ENCODE measurements at places on chromosomes 2 and 18.

DNA sequence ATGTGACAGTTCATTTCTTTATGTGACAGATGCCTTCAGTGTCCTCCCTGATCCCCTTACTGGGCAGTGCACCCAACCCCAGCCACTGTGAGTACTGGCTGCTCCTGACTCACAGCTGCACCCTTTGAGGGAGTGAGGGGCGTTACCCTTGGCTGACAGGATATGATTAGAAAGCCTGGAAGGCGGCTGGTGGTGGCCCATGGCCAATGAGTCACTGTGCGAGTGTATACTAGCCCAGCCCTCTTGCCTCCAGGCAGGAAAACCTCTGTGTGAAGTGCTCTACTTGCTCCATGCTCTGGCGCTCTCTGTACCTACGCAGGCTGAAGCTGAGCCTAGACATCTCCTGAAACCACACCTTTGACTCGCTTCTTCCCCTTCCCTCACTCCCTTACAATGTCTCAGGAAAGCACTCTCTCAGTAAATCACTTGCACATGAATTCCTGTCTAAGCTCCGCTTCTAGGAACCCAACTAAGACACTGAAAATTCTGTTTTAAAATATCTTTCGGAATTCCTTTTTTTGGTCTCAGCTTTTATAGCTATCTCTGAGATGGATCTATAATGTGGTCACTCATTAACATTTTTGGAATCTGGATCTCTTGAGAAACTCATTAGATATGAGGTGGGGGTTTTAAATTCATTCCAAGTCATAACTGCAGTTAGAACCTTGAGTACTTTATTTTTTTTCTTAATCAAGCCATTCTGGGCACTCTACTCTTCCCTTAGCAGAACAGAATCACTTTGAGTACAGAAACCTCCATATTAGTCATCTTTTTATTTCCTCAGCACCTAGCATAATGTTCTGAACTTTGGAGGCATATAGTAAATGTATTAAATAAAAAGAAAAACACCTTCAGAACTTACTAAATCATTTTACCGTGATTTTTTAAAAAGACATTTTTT lies 25.3 kb upstream of the STAM2 start:
- peak; percentile 17 for DNase-seq

DNA sequence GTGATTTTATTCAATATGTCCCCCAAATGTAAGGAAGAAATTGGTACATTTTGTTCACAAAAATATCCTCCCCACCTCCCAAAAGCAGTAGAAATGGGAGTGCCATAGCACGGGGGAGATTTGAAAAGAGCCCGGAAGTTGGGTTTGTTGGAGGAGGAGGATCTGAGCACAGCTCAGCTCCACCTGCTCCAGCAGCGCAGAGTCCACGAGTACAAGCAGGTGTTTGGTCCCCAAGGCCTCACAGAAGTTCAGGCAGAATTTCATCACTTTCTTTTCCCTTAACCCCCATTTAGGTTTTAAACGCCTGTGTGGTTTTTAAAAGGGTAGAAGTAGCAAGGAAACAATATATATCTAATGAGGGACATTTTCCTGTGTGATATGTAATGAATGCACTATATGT lies 56.0 kb downstream of the TRAPPC12 start:
- no peak for DNase-seq

DNA sequence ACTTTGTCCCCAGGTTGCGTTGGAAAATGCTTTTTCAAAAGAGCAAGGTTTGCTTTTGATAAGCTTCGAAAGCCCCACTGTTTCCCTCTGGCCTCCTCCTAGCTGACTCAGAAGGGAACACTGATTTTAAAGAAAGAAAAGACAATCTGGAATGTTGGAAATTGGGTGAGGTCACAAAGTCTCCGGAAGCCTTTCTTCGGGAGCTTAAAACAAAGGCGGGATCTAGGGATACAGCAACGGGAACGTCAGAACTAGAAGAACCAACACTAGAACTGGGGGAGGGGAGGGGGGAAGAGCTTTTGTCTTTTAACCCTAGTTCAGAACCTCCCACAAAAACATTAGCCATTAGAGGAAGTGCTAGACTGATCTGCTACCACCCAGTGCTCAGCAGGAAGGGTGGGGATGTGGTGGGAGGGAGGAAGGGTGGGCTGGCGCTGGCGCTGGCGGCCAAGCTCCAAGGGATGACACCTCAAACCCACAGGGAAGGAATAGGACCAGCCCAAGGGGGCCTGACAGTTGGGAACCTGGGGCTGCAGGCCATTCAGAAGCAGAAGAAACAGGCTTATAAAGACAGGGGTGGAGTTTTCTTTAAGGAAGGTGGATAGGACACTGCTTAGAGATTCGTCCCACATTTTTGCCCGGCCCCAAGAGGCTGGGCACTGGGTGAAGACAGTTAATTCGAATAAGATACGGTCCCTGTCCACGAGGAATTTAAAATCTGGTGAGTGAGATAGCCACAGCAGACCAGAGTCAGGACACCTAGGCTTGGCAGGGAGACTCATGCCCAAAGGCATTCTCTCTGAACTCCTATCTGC lies 1.7 kb downstream of the TMSB10 start:
- peak; percentile 69 for DNase-seq

DNA sequence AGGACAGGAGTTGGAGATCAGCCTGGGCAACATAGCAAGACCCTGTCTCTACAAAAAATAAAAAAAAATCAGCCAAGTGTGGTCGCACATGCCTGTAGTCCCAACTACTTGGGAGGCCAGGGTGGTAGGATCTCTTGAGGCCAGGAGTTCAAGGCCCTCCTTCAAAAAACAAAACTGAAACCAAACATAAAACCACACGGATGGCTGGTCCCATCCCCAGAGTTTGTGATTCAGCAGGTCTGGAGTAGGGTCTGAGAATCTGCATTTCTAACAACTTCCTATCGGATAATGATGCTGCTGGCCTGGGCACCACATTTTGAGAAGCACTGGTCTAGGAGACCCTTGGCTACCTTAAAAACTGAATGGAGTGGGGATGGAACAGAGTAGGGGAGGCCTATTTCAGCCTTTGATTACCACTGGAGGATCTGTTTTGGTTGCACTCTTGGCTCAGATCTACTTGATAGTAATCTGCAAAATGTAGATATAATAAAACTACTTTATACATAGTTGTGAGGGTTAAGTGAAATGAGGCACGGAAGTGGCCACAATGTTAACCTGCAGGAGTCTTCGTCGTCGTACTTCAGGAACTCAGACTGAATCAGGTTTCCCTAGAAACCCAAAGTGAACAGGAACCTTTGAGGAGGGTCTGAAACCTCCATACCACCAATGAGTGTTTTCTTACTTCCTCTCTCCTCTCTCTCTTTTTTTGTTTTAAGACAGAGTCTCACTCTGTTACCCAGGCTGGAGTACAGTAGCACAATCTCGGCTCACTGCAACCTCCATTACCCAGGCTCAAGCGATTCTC lies 25.5 kb upstream of the NFE2L2 start:
- no peak for DNase-seq

GRCh38 chr18:41553716-41554115 lies 401.3 kb upstream of the PIK3C3 start:
- DNase-seq = no peak

DNA sequence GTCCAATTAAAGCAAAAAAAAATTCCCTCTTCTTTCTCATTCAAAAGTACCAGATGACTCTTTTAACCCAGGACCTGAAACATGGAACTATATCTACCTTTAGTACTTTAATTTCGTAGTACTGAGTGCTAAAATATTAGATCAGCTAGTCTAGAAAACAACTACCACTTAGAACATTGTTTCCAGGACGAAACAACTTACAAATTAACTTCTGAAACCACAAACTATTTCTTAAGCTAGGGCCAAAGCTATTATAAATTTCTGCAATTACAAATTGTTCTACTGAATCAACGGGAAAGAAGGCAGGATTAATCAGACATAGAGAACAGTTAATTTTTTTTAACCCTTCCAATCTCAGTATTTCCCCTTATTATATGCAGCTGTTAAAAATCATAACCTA lies 39.9 kb downstream of the DARS1 start:
- no peak for DNase-seq

DNA sequence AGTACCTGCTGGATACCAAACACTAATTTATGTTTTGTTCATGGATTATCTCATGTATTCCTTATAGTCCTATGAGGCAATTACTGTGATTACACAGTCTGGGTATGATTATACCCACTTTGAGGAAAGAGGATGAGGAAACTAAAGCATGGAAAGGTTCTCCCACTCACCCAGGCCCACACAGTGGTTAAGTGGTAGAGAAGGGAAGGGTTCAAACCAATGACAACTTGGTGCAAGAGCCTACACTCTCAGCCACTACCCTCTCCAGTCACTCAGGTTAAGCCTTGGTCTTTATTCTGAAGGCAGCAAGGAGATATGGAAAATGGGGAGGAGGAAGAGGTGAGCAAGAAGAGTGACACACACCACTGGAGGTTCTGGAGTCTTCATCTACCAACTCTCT lies 64.5 kb upstream of the PPP1CB start:
- DNase-seq = no peak

DNA sequence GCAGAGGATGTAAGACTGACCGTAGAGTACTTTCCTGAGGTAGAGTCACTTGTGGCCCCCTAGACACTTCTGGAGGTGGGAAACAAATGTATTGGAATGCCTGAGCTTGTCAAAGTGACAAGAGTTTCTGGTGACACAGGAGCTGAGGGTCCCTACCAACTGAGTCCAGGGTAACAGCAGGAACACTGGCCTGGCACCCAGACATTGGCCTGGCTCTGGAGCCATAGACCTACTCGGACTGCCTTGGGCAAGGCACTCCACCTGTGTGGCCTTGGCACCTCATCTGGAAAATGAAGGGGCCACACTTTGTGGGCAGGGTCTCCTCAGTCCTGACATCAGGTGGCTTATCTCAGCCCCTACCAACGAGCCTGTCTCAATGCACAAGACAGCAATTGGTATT lies 398.2 kb upstream of the CELF4 start:
- no peak for DNase-seq

DNA sequence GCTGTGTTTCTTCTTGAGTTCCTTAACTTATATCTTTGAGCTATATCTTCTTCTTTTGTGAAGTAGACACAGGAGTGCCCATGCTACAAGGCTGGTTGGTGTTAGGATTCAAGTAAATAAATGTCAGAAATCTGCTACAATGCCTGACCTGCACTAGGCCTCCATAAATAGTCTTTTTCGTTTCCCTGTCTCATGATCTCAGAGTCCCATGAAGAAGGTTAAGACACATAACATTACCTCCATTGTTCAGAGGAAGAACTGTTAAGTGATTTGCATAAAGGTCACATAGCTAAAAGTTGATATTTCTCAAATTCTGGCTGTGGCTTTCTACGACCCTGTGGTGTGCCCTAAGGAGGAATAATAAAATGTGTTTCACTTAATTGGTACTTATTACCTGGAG lies 228.4 kb downstream of the KCNS3 start:
- DNase-seq = no peak

DNA sequence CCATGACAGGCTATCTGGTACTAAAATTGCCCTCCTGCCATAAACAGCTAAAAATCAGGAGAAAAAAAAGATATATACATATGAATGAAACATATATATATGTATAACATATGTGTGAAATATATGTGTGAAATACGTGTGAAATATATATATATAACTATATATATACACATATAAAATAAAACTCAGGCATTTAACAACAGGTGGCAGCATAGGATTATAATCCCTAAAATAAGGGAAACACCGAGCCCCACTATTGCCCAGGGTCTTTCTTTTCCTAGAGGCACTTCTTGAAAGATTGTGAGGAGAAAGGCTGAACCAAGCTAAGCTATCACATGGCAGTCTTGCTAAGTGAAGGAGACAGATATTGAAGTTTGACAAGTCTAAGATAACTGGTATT lies 65.9 kb upstream of the CYTIP start:
- no peak for DNase-seq

- DNase-seq = no peak
Measured at GRCh38 chr18:63249771-63250170, 69.8 kb downstream of the BCL2 start.

DNA sequence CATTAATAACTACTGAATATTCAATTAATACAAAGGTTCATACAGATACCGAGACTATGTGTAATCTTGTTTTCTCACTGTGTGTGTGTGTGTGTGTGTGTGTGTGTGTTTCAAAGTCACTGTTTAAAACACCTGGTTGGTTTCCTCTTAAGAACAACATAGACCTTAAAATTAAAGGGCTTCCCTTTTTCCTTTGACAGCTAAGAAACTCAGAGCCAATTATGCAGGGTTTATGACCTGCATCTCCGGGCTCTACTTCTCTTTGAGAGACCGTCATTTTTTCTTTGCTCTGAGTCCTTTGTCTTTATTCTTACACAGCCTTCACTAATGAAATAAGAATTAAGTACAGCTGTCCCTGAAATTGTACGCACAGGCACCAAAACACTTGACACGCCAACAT lies 145.6 kb downstream of the HDAC4 start:
- DNase-seq = no peak

DNA sequence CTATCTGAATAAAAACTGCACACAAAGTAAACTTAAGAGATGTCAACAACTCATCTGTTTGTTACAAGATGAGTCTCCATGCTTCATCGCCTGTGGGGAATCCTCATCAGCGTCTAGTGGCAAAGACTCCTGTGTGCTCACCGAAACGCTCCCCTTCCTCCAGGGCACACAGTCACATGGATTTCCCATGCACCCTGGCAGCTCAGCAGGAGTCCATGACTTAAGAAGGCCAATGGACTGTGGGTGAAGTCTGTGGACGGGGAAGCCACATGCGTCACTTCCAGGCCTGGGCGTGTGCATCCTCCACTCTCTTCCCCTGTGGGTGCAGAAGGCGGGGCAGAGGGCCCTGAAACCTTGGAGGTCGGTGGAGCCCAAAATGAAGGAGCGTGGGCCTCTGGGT lies 41.1 kb downstream of the ID2 start:
- DNase-seq = no peak

DNA sequence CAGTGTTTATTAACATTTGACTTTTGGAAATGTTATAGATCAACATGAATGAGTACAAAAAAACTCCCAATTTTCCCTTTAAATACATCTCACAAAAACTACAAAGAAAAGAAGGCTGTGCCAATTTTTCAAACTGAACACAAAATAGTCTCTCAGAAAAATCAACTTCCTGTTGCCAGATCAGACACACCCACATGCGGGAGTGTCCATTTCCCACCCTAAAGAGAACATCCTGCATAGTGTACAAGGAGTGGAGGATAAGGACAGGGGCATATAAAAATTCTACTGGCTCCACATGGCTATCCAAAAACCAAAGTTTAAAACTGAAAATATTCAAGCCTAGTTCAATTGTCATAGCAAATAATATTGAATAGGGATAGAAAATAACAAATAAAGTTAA lies 165.3 kb downstream of the ATAD2B start:
- DNase-seq = no peak

DNA sequence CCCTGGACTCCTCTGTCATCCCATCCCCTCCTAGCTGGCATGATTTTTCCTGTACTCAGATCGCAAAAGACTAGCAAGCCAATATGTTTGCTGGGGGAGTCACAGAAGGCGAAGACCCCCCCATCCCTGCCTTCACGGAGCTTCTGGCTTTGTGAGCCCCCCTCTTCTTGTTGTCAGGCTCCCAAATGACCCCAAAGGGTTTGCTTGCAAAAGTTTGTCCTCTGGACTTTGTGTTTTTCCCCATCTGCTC lies 169.9 kb downstream of the SMAD7 start:
- DNase-seq = no peak
